Effector memory CD4-positive, alpha-beta T cell (primary cell): ENCODE measurements at places on chromosomes 3 and 15.

DNA sequence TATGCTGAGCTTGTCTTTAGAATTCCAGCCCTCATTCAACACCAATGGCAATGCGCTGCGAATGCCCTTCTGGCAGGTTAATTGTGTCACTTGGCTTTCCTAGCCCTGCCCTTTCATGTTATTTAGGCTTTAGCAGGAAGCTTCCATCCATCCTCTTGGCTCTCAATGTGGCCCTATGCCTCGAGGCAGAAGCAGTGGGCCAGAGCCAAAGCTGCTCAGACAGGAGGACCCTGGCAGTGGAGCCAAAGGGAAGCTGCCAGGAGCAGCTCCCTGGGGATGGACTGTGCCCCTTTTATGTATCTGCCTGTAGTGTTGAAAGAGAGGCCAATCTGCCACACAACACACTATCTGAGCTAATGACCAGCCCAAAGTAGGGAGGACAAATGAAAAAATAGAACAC, 376.4 kb downstream of the CTNNB1 start:
- no peak for DNase-seq

DNA sequence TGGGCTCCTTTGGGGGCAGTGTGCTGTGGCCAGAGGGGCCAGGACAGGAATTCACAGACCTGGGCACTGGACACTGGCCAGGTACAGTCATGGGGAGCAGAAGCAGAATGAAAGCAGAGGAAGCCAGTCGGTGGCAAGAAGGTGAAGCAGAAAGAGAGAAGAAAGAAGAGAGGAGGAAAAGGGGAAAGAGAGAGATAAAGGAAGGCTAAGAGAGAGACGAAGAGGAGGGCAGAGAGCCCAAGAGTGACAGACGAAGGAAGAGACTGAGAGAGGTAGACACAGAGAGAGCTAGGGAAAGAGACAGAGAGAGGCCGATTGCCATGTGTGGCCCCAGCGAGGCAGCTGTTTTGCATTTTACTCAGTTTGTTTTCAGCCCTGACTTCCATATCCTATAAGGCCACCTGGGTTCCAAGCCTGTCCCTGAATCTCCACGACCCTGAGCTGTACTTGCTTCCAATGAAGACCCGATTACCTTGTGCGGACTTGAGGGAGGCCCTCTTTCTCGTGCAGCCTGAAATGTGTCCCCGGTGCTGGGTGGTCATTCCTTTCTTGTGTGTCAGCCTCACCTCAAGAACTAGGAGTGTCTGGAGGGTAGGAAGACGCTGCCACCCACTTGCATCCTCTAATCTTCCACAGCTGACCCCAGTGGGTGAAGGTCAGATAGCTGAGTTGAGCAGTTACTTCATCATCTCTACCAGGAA, 73.9 kb downstream of the LSM3 start:
- DNase-seq, result no peak

DNA sequence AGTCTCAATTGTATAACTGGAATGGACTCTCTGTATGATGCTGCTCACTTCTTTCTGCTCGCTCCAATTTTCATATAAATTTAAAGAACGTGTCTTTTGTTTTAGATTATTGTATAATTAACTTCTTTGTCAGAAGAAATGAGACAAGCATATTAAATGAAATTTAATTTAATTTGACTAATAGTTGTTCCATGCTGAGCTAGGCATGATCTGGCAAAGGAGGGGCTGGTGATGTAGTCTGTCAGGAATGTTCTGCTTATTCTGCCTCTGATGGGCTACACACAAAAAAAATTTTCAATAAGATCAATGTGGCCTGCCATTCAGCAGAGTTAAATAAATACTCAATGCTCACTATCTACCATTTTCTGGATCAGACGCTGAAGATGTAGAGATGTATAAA, 208.4 kb upstream of the CD96 start:
- no peak for DNase-seq

DNA sequence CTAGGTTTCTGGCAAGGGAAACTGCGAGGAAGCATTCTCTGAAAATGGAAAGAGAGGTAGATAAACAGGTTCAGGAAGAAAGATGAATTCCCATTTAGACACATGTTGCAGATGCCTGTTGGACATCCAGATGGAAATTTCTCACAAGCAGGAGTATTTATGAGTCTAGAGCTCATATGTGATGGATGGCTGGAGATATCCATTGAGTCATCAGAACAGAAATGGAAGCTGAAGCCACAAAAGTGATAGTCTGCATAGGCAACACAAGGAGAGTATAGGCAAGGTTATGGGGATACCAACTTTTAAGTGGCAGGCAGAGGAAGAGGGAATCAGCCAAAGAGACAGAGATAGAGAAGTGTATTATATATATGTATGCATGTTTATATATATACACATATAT, 6.3 kb upstream of the RAMAC start:
- no peak for DNase-seq

DNA sequence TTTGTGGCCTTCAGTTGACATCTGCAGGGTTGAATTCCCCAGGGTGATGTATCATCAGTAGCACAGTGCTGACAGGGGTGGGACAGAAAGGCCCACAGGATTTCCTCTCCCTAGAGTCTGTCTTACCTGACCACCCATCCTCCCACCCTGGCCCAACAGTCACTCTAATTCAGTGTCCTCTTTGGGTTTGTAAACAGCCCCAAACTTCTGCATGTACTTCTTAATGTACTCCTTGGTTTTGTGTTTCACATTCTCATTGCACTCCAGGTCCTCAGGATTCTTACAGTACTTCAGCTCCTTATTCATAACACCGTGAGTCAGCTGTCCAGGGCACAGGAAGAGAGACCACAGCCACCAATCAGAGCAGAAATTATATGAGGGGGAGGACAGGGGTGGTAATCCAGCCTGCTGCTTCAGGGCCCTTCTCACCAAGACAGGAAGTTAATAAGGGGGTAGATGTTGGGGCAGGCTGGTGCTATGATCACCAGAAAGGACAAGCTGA, 37.5 kb downstream of the NBEAL2 start:
- no peak for DNase-seq
